IMR-90 (cell line): ENCODE measurements at places on chromosomes 3 and 15. TPM values are rescaled to one million over a fixed set of nuclear protein-coding genes. Genes with fewer than 3 reads are reported as not detected.
A peak's percentile ranks its signal among the peaks of the same experiment; 100 is the strongest.

- DNase-seq: no peak
Measured at GRCh38 chr3:183070892-183071291, 28.4 kb downstream of the MCCC1 start.

DNA sequence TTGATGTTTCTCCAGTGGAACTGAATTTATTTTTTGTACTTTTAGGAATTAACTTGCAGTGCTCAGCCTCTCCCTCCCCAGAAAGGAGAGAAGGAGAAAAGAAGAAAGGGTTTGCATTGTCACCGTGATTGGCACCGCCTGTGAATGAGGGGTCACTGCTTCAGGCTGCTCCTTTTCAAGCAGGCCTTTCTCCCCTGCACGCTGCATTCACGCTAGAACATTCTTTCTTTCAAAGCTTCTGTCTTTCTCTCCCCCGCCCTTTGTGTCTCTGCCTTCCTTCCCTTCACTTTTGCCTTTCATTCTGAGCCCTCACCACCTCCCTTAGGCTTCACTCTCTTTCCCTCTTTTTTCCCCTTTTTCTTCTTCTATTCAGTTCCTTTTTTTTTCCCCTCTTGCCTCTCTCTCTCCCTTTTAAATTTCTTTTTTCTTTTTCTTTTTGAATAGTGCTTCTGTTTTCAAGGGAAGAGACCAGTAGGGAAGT lies 42.4 kb downstream of the ZNF710 start:
- no peak for DNase-seq

GRCh38 chr3:77147836-77148578 lies 108.1 kb downstream of the ROBO2 start:
- DNase-seq: no peak

DNA sequence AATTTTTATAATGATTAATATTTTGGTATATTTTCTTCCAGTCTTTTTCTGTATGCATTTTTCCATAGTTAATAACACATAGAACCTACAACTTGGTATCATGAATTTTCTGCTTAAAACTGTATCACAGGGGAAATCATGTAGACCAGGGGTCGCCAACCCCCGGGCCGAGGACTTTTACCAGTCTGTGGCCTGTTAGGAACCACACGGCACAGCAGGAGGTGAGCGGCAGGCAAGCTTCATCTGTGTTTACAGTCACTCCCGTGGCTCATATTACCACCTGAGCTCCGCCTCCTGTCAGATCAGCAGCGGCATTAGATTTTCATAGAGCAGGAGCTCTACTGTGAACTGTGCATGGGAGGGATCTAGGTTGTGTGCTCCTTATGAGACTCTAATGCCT lies 54.7 kb downstream of the RPL22L1 start:
- no peak for DNase-seq

The DUOXA2 gene
- not detected in 2 replicates for total RNA-seq

DNA sequence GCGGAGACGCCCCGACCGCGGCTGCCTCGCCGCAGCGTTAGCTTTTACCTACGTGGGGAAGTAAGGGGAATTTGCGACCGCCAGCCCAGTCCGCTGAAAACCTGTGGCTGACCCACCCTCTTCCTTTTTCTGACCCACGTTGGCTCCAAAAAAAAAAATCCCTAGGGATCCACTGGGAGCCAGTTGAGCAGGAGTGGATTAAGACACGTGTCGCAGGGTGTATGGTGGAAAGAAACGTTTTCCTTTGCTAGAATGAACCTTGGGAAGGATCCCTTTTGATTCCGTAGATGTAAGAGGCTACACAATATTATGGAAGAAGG lies 575 bp upstream of the PCYT1A start:
- DNase-seq: peak; percentile 19

The CLEC3B gene
- total RNA-seq: 1.9 and 3.6 TPM in 2 replicates

- peak; percentile 81 for DNase-seq
Measured at GRCh38 chr3:140953028-140953960, 11.7 kb downstream of the SLC25A36 start.

- peak; percentile 28 for DNase-seq
Measured at GRCh38 chr15:66253418-66254088, at the start of gene MEGF11. TSS of gene MEGF11 (minus strand) at chr15:66253750. CDS start at chr15:66128403, 125,347 bp downstream.

The TUSC7 gene
- not detected in 2 replicates for total RNA-seq

- DNase-seq: no peak
Measured at GRCh38 chr15:25763954-25764353, 99.2 kb downstream of the ATP10A start.

The GOLGA6L10 gene
- under 0.01 and 0.28 TPM in 2 replicates for total RNA-seq

GRCh38 chr3:31167666-31168065 lies 273.2 kb upstream of the GADL1 start:
- DNase-seq: peak; percentile 2

The SHQ1 gene
- 19.4 and 28.6 TPM in 2 replicates for total RNA-seq

GRCh38 chr3:23481616-23482278 lies 278.6 kb downstream of the UBE2E2 start:
- DNase-seq: no peak

GRCh38 chr15:63238796-63239195 lies 38.6 kb upstream of the APH1B start:
- peak; percentile 78 for DNase-seq

DNA sequence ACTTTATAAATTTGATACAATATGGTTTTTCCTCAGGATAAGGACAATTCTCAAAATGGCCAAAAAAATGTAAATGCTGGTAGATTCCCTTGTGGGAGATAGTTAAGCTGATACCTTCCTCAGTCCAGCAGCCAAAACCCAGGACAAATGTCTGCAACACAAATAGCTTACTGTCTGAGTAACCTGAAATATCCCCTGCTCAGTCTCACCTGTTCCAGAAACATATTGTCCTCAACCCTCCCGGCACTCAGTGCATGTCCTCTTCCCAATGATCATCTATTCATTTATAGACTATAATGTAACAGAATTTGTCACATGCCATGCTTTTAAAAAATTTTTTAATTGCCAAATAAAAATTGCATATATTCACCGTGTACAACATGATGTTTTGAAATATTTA lies 12.2 kb downstream of the RBSN start:
- no peak for DNase-seq

DNA sequence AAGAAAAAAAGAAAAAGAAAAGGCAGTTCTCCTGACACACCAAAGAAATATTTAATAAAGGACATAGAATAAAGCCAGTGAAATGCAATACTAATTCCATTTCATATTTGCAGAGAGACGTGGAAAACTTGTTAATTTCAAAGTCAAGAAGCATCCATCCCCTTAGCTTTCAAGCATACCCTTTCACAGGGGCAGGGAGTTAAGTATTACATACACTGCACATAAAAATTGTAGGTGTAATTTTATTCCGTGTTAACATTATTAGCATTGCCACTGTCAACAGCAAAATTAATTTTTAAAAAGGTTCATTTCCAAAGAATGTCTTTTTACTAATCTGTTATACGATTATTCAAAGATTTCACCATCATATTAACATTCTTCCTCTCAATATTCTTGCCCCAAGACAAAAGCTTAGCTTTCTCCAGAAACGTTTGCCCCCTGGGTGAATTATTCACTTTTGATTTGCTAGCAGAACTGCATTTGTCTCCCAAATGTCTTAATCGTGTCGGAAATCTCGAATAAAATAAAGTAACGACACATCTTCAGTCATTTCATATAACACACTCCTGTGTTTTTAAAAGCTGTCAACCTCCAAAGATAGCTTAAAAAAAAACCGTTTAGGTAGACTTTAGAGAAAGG lies 517.9 kb downstream of the MECOM start:
- no peak for DNase-seq

- DNase-seq: no peak
Measured at GRCh38 chr3:36562945-36563344, 182.6 kb downstream of the STAC start.

- no peak for DNase-seq
Measured at GRCh38 chr3:69774029-69774428, 34.8 kb downstream of the MITF start.

The ATP10A gene
- total RNA-seq: 12.8 and 13.8 TPM in 2 replicates

DNA sequence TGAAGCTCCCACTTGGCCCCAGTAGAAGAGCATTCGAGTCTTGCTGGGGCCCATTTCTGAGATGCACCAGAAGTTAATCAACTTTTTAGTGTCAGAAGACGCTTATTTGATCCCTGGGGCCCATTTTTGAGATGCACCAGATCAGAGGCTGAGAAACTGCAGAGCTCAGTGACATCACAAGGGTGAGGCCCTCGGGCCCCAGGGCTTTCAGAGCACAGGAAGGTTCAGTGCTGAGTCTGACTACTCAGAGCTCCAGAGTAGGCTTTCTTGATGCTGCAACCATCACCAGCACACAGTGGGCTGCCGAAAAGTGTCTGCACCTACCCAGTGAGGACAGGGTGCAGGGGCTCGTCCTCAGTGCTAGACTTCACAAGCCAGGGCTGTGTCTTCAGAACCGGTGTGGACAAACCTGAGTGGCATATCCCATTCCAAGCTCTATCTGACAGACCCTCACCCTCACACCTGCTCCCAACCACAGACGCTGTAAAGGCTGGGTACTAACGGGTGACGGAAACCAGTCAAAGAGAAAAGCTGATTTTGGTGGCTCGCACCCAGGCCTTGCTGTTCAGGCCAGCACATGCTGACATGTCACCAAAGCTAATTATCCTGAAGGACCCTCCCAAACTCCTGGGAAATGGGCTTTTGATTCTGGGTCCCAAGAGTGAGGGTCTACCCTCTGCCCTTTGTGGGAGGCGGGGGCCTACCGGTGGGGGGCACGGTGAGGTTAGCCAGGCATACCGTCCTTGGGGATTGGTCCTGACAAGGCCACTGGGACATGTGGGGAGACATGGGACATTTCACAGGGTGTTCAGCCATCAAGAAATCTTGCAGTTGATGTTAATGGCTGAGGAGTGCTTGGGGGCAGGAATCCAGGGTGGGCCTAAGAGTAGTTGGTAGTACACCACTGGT lies 83.0 kb downstream of the PDCD6IP start:
- no peak for DNase-seq

- DNase-seq: peak; percentile 96
Measured at GRCh38 chr3:15636028-15636709, 34.6 kb downstream of the BTD start.

- no peak for DNase-seq
Measured at GRCh38 chr3:111828530-111828929, 30.5 kb upstream of the PHLDB2 start.

DNA sequence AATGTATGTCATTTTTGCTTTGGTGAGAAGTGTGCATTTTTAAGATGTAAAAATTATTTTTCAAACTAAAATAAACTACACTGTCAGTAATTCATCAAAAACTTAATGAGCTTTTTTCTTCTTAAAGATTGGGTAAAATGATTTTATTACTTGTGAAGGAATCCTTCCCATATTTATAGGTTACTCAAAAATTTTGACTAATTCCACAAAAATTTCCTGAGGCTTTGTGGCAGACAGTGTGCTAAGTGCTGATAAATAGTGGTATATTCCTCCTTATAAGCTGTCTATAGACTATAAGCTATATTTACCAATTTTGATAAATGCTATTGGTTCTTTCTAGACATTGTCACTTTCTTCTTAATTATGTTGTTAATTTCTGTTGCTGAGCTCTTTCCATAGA lies 284.5 kb upstream of the SEMA6D start:
- peak; percentile 53 for DNase-seq

The CORO2B gene
- total RNA-seq: 9.3 and 9.7 TPM in 2 replicates

The SERPINI2 gene
- not detected in 2 replicates for total RNA-seq

DNA sequence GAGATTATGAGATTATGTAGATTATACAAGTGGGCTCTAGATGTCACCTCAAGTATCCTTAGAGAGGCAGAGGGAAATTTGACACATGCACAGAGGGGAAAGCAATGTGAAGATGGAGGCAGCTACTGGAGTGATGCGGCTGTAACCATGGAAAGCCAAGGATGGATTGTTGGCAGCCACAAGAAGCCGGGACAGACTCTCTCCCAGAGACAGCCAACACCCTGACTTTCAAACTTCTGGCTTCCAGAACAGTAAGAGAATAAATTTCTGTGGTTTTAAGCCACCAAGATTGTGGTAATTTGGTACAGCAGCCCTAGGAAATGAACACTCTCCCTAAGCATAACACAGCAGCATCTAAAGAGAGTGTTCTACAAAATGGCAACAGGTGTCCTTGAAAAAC lies 34.4 kb upstream of the PRICKLE2 start:
- no peak for DNase-seq

GRCh38 chr3:101791778-101792177 lies 12.8 kb downstream of the NXPE3 start:
- no peak for DNase-seq

The GABRB3 gene
- total RNA-seq: 0.54 and 0.56 TPM in 2 replicates

DNA sequence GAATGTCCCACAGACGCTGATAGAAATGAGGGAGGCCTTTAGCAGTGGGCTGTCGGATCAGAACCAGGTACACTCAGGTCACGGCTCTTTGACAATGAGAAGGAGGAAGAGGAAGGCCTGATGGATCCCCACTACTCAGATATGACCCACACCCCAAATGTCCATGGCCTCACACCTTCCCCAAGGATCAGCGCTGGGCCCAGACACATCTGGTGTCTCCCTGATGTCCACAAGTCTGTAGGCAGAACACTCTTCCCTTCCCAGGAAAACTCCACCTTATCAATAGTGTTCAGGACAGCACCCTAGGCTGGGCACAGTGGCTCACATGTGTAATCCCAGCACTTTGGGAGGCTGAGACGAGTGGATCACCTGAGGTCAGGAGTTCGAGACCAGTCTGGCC lies 33.3 kb upstream of the SFMBT1 start:
- DNase-seq: no peak

The IL5RA gene
- total RNA-seq: not detected in 2 replicates

The MEGF11 gene
- total RNA-seq: not detected in 2 replicates

GRCh38 chr3:29374226-29374625 lies 93.4 kb downstream of the RBMS3 start:
- DNase-seq: no peak

The KLHDC8B gene
- total RNA-seq: 16.1 and 16.5 TPM in 2 replicates

The KNL1 gene
- 25.1 and 32.5 TPM in 2 replicates for total RNA-seq

The XCR1 gene
- not detected in 2 replicates for total RNA-seq

DNA sequence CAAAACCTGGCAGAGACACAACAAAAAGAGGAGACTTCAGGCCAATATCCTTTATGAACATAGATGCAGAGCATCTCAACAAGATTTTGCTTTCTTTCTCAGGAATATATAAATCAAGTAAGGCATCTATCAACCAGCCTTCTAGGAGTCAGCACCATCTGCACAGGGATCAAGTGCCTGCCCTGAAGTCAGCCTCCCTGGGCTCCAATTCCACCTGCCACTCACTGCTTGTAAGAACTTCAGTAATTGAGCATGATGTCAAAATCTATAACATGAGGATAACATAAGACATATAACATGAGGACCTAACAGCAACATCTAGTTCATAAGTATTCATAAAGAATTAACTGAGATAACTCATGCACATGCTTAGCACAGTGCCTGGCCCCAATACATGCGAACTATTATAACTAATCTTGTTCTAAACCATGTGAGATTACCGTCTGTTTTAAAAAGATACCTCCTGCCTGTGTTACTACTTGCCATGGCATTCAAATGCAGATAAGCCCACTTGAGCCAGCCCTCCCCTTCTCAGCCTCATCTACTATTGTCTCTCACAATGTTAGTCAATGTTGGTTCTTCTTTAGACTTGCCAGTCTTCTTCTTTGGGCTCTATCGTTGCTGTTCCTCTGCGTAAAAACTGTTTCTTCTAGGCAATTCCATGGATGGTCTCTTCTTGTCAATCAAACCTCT lies 91.6 kb downstream of the PLD1 start:
- no peak for DNase-seq
